ENCODE measurements at places on chromosomes 2 and 18.

- DNase-seq, result no peak
Measured at GRCh38 chr18:2146092-2146491, 425.2 kb downstream of the METTL4 start.

DNA sequence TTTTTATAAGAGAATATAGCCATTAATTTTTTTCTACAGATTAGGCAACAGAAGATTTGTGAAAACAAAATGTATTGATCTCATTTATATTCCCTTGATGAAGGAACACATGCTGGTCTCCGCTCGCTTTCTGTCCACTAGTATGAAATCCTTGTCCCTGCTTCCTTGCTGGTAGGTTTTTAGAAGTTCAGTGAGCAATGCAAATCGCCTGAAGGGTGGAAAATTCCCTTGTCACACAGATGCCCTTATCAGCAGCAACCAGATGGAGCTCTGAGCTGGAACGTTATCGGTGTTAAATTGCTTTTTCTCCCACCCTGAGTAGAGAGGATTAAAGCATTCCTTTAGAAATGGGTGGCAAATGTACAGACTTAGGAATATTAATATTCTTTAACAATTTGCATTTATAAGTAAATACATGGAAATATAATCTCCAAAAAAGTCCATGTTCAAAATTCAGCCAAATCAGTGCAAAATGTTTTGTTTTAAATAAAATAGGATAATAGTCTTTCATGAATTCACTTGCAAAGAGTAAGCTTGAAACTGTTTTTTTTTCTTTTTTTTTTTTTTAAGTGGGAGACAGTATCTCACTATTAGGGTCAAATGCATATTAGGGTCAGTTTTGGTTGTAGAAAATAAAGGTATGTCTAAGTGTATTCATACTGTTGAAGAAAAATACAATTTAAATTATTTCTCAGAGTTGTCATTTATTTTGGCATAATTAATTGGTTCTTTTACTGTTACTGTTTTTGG, 164.0 kb upstream of the MYO3B start:
- DNase-seq, result no peak

GRCh38 chr2:32229635-32230034, 35.1 kb downstream of the NLRC4 start:
- no peak for DNase-seq

GRCh38 chr2:162828545-162828944, 10.0 kb downstream of the KCNH7 start:
- DNase-seq, result peak; percentile 31

DNA sequence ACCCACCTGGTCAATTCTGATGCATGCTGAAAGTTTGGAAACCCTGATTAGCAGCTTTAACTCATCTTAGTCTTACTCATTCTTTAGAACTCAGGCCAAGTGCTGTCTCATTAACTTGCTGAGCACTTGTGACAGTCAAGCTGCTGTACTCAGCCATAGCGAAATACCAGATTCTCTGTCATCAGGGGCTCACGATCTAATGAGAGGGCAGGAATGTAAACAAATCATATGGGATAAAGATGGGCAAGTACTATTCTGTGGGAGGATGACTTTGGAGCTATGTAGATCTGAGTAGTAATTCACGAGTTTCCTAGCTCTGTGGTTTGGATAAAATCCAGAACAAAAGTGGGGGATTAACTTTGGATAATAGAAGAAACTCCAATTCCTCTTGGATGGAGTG, 376.6 kb downstream of the HRH4 start:
- no peak for DNase-seq

GRCh38 chr2:40168032-40168431, 283.9 kb downstream of the SLC8A1 start:
- no peak for DNase-seq

DNA sequence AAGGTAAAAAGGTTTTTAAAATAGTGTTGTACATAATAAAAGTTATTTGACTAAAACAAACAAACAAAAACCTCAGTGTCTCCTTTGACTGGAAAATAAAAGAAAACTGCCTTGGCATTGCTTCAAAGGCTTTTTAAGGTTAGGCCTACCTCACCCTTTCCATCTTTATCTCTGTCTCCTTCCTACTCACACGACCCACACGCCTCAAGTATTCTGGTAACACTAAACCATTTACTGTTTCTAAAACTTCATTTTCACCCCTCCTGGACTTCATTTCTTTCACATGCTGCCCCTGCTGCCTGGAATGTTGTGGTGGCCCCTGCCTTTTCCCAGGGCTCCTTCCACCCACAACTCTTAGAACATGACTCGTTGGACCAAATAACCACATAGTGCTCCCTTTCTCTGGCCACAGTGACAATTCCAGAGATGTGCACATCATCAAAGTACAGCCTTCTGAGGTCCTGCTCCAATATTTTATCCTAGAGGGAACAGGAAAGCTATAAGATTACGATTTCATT, 54.0 kb downstream of the ERBB4 start:
- no peak for DNase-seq

All from epithelial cell of proximal tubule (primary cell).